Stimulated activated CD4-positive, alpha-beta T cell treated with anti-CD3 and anti-CD28 coated beads, Interleukin-15, amount 100 ng/mL, for 24 hours (primary cell): ENCODE measurements at places on chromosomes 1 and 21.

DNA sequence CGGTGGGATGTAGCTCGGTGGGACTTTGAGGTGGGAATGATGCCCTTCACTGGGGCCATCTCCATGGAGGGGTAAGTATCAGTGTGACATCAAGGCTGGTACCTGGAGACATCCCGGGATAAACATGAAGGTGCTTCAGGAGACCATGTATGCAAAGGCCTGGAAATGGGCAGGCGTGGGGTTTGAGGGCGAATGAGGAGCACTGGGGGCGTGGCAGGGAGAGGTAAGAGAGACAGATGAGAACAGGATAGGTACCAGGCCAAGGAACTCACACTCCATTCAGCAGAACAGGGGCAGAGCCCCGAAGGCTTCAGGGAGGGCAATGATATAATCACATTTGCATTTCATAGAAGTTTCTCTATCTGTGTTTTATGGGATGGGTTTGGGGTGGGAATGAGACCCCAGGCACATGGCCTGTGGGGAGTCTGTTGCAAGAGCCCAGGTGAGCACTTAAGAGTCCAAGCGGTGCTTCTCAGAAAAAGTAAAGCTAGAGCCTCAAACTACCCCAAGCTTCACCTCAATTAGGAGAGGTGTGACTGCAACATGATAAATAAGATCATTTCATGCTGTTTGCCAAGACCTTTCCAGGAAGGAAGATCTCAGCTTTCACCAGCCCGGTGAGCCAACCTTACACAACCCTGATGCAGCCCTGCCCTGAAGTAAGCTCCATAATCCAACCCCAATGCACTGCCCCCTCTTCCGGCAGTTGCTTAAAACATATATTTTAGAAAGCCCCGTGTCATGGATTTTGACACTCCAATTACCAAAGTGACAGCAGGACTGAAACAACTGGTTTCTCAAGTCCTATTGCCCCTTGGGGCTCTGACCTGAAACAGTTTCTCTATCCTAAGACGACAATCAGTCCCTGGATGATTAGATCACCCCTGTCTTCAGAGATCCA lies 7.4 kb downstream of the S100A9 start:
- DNase-seq, result no peak

DNA sequence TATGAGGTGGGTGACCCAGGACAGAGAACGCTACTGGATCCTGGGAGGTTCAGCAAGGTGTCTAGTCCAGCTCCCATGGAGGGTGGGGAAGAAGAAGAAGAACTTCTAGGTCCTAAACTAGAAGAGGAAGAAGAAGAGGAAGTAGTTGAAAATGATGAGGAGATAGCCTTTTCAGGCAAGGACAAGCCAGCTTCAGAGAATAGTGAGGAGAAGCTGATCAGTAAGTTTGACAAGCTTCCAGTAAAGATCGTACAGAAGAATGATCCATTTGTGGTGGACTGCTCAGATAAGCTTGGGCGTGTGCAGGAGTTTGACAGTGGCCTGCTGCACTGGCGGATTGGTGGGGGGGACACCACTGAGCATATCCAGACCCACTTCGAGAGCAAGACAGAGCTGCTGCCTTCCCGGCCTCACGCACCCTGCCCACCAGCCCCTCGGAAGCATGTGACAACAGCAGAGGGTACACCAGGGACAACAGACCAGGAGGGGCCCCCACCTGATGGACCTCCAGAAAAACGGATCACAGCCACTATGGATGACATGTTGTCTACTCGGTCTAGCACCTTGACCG lies 8.6 kb upstream of the PIGV start:
- DNase-seq, result no peak

- DNase-seq, result no peak
Observed at GRCh38 chr1:151512801-151513625, 1.8 kb downstream of the CGN start.

DNA sequence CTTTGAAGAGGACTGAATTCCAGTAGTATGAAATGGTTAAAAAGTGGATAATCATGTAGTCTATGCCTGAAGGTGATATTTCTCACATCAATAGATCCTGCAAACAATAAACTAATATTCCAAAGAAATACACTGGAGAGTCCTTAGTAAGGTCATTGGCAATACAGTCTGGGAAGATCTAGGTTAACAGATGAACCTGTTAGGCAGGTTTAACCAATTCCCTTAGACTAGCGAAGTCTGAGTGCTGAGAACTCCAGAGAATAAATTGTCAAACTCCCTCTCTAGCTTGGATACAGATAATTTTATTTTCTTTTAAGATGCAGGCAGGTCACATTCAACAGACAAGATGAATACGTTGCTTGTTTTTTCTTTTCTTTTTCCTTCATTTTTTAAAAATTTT lies 2.4 kb downstream of the GPR157 start:
- DNase-seq, result no peak

DNA sequence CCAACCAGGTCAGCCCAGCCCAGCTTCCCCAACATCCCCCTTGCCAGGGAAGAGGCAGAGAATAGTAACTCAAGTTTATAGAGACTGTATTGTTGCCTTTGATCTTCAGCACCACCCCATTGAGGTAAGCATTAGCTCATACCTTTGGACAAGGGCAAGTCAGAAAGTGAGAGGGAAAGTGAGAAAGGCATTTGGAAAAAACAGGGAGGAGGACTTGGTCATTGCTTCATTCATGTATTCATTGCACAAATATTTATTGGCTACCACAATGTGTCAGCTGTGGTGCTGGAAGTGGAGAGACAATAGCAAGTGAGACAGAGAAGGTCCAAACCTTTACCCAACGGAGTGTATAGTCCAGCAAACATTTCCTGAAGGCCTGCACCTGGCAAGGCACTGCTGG lies 561.2 kb downstream of the KIF26B start:
- DNase-seq, result no peak

DNA sequence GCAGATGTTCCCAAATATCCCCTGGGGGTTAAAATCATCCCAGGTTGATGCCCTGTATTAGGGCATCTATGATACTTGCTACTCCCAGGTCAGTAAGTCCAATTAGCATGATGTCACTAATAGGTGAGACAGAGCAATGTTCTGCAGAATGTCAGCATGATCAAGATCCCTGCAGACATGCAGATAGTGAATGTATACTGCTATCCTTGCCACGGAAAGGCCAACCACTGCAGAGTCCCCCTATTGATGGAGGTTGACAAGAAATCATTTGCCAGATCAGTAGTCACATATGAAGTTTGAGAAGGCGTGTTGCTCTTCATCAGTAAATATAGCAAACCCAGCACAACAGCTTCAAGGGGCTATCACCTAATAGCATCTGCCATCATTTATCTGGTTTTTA lies 97.4 kb downstream of the SETD4 start:
- no peak for DNase-seq
